ENCODE measurements at places on chromosomes 6 and 20.

- no peak for DNase-seq
Measured at GRCh38 chr20:50330504-50331313, 140.1 kb downstream of the CEBPB start.

DNA sequence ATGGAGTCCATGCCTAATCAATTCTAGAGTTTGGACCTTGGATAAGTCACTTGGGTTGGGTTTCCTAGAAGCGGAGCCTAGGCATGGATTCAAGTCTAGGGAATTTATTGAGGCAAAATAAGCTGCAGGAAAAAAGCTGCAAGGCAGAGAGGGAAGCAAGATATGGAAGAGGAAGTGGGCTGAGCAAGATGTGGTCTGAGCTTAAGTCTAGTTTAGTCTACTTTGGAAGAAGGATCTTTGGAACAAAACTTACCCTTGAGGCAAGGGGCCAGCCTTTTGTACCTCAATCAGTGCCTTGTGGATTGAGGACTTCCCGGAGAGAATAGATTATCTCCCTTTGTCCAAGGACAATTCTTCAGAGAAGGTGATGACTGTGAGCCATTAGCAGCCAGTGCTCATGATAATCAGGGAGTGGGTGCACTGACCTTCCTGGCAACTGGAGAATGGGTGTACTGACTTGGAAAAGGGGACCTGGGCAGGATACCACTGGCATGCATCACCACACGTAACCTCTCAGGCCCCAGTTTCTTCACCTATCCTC is 10.9 kb downstream of the ZSCAN9 start:
- no peak for DNase-seq

DNA sequence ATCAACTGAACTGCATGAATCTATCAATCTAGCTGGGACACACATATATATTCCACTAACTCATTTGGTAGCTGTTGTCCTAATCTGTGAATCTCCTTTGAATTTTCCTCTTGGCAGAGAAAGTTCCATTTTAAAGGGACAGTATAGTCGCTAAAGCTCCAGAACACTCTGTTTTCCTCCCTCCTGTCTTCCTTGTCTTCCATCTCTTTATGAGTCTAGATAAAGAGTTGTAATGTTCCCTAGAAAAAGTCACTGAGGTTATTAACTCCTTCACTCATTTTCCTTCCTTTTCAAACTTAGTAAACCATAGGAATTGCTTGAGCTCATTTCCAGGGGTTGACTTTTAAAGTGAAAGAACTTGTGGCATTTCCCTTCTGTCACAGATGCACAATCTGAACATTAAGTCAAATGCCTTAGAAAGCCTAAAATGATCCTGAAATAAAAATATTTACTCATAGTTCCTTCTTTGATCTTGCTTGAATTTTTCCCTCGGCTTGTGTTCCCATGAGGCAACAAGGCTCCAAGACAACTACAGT is 198.4 kb downstream of the TRIM27 start:
- DNase-seq, result no peak

DNA sequence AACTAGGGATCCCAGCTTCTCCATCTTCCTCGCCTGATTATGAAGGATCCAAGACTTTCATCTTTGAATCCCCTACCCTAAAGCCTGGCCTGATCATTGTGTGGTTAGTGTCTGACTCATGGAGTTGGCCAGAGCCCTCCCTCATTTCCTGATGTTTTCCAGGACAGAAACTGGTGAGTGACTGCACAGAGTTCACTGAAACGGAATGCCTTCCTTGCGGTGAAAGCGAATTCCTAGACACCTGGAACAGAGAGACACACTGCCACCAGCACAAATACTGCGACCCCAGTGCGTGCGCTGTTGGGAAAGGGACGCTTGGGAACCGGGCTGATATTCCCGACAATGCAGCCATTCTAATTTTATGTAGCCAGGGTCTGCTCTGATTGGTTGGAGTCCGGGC is 4.0 kb downstream of the CD40 start:
- DNase-seq, result no peak

DNA sequence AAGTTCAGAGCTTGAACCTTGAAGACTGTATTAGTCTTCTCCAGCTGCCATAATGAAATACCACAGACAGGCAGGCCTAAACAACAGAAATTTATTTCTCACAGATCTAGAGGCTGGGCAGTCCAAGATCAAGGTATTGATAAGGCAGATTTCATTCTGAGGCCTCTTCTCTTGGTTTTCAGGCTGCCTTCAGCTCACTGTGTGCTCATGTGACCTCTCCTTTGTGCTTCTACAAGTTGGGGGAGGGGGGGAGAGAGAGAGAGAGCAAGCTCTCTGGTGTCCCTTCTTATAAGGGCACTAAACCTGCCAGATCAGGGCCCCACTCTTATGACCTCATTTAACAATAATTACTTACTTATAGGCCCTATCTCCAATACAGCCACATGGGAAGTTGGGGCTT is 102.6 kb upstream of the RSPO3 start:
- no peak for DNase-seq

DNA sequence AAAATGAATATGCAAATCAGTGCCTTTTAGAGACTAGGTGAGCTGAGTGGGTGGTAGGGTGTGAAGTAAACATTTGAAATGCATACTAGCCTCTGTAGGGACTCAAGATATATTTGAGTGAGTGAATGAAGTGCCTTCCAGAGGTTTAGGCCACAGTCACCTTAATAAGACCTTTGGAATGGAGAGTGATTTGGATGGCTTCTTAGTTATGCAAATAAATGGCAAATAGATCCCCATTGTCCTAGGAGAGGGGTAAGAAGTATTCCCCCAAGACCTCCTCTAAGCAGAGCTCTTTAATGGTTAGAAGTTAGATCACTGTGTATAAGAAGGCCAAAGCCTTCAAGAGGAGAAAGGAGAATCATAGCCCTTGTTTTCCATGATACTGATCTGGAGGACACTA is 47.8 kb upstream of the IMPG1 start:
- no peak for DNase-seq

- DNase-seq, result no peak
Measured at GRCh38 chr6:158068156-158068892, 86.7 kb downstream of the SYNJ2 start.

DNA sequence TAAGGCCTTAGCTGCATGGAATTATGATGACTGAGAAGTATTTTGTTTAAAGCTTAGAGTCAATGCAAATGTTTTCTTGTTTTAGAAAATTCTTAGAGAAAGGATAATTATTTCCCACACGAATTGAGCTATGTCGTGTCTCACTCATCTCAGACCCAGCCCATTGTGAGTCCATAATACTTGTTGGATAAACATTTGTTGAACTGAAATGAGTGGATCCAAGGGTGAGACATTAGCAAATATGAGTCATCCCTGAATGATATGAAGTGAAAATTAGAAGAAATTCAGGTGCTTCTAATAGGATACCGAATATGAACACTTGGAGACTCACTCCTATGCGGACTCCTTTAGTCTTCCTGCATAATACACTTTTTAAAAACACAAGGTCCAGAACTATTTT is 41.6 kb upstream of the ARMC2 start:
- DNase-seq, result no peak

DNA sequence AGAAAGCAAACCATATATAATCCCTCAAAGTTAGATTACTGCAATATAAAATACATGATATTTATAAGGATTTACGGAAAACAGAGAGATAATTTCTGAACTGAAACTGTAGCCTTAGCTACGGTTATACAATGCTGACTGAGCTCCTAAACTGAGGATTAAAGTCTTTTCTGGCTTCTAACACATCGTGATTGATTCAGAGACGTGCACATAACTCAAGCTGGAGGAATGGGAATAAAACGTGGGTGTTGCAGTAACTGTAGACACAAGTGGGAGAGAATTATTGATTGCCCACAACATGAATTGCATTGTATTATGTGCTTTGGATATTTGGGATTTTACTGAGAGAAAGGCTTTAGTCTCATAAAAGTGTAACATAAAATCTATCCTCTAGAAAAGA is 418.0 kb upstream of the OPRM1 start:
- no peak for DNase-seq

- no peak for DNase-seq
Measured at GRCh38 chr6:169985121-169986015, 233.9 kb downstream of the ERMARD start.

GRCh38 chr6:14017626-14018475 is 93.1 kb downstream of the RNF182 start:
- DNase-seq, result no peak

DNA sequence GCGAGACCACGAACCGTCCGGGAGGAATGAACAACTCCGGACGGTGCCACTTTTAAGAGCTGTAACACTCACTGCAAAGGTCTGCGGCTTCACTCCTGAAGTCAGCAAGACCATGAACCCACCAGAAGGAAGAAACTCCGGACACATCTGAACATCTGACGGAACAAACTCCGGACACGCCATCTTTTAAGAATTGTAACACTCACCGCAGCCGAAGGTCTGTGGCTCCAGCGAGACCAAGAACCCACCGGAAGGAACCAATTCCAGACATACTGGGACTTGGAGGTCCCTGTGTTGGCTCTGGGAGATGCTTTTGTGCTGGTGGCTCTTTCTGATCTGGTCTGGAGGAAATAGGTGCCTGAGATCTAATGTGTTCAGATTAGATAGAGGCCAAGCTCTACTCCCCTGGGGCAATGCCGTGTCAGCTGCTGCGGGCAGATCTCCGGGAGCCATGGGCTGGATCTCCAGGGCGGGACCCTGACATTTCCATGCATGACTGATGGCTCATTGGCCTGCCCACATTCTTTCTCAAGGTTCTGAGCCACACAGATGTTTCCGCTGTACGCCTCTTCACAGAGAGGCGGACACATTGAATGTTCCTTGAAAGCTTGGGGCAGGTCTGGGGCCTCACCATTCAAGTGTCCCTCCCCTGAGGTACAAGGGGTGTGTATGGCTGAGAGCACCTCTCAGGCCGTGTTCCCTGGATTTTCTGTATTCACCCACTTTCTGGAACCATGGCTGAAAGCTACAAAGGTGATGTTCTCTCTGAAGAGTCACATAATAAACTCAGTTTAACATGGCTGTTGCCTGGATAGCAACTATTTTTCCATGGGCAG is 29.3 kb downstream of the GMPR start:
- DNase-seq, result no peak

DNA sequence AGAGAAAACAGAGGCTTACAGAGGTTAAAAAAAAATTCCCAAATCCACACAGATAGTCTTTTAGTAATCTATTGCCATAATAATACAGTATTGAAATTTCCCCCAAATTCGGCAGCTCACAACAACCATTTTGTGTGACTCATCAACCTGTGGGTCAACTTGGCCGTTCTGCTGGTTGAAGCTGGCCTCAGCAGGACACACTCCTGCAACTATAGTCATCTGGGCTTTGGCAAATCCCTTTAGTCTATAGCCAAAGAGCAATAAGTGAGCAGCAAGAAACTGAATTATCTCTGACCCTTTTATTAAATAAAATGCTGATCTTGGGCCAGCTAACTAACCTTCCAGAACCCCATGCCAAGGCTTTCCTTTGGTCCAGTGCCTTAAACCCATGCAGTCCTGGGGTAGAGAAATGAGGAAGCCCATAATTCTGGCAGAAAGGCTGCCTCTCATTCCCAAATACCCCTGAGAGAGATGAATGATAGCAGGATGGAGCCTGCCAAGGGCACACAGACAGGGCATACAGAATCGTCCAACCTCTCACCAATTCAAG is 17.2 kb upstream of the SNAP25 start:
- DNase-seq, result no peak

DNA sequence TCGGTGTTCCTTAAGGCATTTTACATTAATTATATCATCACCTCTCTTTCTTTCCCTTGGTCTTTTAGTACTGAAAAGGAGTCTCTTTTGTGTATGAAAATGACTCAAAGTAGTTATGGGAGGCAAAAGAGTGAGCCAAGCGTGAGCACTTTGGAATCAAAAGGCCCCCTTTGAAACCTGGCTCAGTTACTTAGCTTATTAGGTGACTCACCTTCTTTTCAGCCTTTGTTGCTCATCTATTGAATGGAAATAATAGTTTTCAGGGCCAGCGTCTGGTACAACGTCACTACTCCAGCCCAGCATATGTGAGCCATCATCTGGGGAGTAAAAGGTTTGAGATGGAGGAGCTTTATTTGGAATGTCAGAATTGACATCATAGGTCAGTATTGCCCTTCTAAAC is 147.4 kb upstream of the SCGN start:
- DNase-seq, result no peak

GRCh38 chr20:38985060-38985459 is 22.9 kb downstream of the DHX35 start:
- no peak for DNase-seq

DNA sequence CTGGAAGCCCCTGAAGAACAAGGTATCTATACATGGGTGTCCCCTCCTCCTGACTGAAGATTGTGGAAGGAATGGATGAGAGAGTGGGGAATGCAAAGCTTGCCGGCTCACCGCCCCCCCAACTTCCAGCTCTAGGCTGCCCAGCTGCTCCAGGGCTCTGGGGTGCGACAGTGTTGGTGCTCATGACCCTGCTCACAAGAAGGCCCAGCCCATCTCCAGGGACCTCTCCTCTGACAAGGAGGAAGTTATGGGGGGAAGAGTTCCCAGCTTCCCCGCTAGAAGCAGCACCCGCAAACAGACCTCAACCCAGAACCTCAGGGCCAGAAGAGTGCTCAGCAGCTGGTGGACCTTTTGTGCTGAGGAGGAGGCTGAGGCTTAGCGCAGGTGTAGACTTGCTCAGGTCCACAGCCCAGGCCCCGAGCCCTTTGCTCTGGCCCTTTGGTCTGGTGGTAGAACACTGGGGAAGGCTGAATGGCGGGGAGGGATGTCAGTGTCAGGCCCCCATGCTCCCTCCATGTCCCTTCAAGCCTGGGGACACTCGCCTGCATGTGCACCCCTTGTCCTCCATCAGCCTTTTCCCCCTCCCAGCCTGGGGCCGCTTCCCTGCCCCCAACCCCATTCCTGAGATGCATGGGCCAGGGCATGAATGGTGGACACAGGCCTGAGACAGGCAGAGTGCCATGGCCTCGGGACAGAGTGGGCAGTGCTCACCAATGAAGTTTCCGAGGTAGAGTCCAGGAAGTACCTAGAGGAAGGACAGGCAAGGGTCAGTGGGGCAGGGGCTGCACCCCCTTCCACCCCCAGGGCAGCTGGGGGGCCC is 1.3 kb downstream of the DUSP15 start:
- DNase-seq, result no peak

DNA sequence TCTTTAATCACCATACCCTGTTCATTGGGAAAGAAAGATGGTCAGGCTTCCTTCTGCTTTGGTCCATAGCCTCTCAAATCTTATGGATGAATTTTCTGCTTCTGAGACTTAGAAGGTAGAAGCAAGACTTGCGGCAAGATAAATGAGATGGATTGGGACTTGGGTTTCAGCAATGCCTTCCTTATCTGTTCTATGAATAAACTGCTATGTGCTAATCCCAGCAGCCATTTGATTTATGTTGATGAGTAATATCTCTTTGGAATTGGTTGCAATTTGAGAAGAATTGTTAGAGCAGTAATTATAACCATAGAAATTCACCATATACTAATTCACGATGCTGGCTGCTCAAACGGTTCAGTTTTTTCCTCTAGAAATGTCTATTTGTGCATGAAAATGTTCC is 48.3 kb downstream of the TXLNB start:
- no peak for DNase-seq

Data from activated T-cell treated with anti-CD3 and anti-CD28 coated beads for 4 hours (primary cell).